Activated T-helper 1 cell treated with Interleukin-2 at 50 U/mL for 16 hours (primary cell): ENCODE measurements at places on chromosomes 5 and 9.

DNA sequence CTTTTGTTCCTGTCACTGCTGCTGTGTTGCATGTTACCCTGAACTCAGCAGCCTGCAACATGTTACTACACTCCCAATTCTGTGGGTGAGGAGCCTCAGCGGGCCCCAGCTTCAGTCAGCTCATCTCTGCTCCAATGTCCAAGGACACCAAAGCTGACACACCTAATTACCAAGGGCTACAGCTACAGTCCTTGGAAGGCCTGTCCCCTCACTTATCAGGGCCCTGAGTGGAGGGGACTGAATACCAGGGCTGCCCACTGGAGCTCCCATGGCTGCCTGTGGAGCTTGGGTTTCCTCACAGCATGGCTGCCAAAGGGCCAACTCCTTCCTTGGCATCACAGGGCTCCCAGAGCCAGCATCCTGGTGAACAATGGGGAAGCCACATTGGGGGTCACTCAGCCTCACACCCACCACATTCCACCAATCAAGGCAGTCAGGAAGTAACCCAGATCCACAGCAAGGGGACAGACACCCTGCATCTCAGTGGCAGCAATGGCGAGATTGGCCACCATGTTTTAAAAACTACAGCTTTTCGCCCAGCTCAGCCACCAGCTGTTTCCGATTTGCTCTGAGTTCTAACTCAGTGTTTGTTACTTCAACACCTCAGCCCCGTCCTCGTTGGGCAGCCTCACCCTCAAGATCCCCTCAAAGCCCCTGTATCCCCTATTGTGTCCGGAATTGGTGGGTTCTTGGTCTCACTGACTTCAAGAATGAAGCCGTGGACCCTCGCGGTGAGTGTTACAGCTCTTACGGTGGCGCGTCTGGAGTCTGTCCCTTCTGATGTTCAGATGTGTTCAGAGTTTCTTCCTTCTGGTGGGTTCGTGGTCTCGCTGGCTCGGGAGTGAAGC, 18.9 kb downstream of the SEMA4D start:
- DNase-seq, result no peak

- DNase-seq, result no peak
Measured at GRCh38 chr5:174106997-174107655, 61.6 kb downstream of the NSG2 start.

DNA sequence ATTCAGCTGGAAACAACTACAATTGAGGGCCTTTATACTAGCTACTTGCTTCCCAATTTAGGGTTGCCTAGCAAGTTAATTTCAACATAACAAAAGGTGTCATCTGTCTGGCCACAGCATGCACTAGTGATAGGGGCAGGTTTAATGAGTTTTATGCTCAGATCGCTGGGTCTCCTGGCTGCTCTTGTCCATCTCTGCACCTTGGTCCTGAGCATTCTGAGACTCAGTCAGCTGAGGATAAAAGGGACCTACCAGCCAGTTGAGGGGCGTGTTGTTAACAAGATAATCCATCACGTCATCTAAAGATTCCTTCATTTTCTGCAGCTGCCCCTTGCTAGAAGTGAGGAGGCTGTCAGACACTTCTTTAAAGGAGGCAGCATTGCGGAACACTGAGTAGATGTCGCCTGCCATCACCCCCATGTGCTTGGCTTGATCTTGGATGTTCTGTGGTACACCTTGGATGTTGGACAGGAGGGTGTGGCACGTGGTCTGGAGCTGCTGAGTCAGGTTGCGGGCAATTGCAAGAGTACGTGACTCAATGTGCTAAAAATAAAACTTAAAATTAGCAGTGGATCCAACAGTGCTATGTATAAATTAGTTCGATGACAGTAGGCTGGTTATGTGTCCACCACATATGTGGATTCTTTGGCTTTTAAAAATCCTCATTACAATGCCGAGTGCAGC, 11.0 kb downstream of the PLIN2 start:
- DNase-seq, result no peak

- no peak for DNase-seq
Measured at GRCh38 chr9:78695519-78695918, 398.6 kb downstream of the PSAT1 start.

DNA sequence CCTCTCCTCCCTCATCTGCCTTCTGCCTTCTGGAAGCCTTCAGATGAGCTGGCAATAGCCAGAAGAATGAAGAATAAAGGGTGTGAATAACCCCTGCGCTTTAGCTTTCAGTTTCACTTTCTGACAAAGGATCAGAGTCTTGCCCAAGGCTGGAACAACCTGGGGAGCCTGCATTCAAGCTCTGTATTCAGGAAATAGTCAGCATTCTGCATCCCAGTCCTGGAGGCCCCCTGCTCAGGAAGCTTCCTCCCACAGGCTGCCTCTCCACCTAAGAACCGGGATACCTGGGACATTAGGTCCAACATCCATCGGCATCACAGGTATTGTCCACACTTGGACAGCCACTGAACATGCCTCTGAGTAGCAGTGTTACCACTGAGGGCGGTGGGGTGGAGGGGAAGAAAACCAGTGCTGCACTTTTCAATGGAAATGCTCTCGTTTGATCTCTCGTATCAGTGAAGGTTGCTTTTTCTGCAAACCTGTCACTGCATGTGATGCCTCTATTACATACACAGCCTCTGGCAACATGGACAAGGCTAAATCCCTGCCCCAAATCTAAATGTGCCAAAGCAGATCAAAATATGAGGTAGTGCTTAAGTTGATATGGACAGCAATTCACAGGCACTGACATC, 39.8 kb upstream of the ACO1 start:
- DNase-seq, result no peak

DNA sequence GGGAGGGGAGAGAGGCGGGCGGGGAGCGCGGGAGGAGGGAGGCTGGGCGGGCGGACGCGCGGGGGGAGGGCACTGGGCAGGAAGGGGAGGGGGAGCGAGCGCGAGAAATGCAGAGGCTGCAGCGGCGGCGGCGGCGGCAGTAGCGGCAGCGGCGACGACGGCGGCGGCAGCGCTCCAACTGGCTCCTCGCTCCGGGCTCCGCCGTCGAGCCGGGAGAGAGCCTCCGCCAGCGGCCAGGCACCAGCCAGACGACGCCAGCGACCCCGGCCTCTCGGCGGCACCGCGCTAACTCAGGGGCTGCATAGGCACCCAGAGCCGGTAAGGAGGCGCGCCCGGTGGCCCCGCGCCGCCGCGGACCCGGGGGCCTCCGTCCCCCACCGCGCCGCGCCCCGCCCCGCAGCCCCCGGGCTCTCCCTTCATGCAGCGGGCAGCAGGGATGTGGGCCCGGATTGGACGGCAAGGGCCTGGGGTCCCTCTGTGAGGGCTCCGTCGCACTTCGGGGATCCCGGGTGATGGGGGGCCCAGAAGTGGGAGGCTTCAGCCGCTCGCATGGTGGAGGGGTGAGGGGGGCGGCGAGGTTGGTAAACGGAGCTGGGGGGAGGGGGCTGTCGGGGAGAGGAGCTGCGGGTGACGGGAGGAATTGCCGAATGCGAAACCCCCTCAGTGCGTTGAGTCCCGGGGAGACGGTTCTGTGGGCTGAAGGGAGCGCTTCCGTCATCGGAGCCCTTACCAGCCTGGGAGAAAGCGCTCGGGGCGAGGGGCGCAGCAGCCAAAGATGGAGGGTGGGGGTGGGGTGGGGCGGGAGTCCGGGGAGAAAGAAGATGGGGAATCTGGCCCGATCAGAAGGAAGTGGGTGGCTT, at the start of gene BASP1:
Gene BASP1 (plus strand): TSS at position 139 of the 860 bp plus-strand sequence. CDS start 57,586 bp downstream, outside the sequence.
- DNase-seq, result no peak

DNA sequence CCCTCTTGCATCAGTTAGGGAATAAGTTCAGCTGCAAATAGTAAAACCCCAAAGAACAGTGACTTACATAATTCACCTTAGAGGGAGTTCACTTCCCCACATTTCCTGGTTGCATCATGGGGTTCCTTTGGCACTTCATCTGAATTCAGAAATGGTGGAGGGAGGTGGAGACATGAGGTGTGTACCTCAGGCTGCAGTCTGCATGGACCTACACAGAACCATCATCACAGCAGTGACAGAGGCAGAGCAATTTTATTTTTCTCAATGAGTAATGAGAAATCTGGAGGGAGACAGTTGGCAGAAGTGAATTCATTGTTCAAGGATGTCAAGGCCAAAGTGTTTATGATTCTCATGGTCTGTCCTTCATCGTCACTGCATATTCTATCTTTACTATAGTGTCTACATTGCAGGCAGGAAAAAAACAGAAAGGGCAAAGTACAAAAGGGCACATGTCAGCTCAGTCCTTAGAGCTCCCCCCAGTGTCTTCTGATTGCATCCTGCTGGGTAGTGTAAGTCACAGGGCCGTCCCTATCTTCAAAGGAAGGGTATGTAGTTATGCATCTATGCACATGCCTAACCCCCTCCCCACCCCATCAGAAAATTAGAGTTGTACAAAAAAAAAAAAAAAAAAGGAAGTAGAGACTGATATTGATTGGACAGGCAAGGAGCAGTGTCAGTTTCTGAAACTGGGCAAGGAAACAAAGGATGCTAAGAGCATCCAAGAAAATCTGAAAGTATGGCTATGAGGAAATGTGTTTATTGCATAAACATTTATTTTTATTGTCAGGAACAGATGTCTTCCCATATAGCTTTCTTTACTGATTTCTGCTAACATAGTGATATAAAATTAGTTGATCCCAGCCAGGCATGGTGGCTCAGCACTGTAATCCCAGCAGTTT, 132.7 kb upstream of the APC start:
- no peak for DNase-seq

DNA sequence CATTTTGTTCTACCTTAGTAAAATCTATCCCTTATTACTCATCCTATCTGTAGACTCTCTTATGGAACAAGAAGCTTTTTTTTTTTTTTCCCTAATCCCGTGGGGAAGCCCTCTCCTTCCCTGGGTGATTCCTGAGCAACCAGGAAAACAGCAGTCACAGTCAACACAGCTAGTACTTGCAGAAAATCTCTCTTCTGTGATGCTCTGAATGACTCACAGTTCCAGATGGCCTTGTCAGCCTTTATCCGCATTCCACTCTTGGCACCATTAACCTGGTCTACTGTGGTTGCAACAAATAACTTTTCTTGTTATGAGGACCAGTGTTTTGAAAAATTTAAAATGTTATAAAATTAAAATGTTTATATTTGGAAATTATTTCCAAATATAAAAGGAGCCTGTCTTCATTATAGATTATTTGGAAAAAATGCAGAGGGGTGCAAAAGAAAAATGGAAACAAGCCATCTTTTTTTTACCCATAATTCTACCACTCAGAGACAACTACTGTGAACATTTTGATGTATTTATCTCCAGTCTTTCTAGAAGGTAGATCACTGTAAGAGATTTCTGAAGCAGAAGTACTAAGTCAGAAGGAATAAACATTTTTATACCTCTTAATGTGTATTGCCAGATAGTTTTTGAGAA, 486.7 kb downstream of the RAB3C start:
- DNase-seq, result no peak

- DNase-seq, result no peak
Measured at GRCh38 chr5:36607114-36607571, 737 bp downstream of the SLC1A3 start.

- no peak for DNase-seq
Measured at GRCh38 chr9:86639287-86639686, 285.1 kb upstream of the TUT7 start.

GRCh38 chr9:135613946-135614805, 25.2 kb downstream of the GLT6D1 start:
- DNase-seq, result no peak

DNA sequence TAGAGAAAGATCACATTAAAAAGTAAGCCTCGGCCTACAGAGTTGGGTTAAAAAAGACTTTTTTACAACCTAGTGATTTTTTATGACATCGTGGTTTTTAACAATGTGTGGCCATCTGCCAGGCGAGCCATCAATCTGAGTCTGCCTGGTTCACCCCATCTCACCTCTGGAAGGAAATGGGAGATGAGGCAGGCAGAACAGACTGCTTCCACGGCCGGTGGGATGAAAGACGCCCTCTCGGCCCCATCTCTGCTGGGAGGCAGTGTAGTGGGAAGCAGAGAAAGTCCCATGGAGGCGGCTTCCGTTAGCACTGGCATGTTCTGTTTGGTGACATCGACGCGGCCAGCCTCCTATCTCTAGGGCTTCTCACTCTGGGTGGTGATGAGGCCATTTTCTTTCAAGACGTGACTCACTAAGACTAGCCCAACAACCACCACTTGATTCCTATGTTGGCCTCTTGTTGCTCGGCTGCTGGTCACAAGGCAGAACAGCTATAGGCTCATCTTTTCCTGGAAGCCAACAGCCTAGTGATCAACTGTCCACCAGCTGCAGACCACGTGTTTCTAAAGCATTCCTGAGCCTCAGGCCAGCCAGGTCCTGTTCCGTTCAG, 132.4 kb upstream of the OTULINL start:
- no peak for DNase-seq

DNA sequence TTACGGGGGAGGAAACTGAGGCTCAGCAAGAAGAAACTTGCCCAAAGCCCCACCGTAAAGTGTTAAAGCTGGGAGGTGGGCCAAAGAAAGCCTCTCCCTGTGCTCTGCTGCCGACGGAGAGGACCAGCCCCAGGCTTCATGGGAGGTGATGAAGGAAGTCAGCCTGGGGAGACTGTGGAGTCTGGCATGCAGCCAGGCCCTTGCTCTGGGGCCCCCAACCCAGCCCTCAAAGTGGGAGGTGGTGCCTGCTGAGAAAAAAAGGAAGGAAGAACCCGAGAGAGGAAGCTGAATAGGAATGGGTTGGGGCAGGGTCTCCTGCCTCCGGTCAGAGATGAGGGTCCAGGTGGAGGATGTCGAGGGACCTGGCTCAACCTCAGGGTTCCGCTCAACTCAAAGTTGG, 3.8 kb downstream of the RNF44 start:
- DNase-seq, result no peak

DNA sequence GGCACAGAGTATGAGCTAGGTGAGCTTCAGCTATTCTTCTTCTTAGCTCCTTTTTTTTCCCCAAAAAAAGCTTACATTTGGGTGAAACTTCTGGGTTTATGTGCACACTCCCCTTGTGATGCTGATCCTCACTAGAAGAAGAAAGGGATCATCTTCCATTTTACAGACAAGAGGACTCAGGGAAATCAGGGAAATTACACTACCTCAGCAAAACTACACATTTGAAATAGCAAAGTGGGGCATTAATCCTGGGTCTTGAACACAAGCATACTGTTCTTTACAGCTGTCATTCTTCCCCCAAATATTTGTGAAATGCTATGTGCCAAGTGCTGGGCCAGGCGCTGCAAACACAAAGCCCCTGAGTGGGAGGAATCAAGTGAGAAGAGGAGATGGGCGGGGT, 68.6 kb upstream of the NFIL3 start:
- DNase-seq, result no peak
